ENCODE measurements at places on chromosomes 5 and 9. TPM values are rescaled to one million over a fixed set of nuclear protein-coding genes. Genes with fewer than 3 reads are reported as not detected.
A peak's percentile ranks its signal among the peaks of the same experiment; 100 is the strongest.

Gene SLC27A4
- 45.6 TPM for total RNA-seq

Gene CARTPT
- not detected for total RNA-seq

Gene SLC6A3
- total RNA-seq, result 0.16 TPM

Gene OR2Y1
- not detected for total RNA-seq

Gene TRIM36
- total RNA-seq, result 18.9 TPM

Gene INSYN2B
- total RNA-seq, result 0.35 TPM

Gene TMEM174
- total RNA-seq, result not detected

Gene CER1
- 0.32 TPM for total RNA-seq

Gene GPR21
- not detected for total RNA-seq

Gene ALDH1B1
- 32.9 TPM for total RNA-seq

Gene PCDHGB3
- 0.71 TPM for total RNA-seq

Gene IQGAP2
- 14.2 TPM for total RNA-seq

Gene TMEM267
- total RNA-seq, result 10.2 TPM

Gene PCDHGC3
- total RNA-seq, result 98.2 TPM

Gene TICAM2
- 1.4 TPM for total RNA-seq

Gene PCDHGB7
- 7.0 TPM for total RNA-seq

DNA sequence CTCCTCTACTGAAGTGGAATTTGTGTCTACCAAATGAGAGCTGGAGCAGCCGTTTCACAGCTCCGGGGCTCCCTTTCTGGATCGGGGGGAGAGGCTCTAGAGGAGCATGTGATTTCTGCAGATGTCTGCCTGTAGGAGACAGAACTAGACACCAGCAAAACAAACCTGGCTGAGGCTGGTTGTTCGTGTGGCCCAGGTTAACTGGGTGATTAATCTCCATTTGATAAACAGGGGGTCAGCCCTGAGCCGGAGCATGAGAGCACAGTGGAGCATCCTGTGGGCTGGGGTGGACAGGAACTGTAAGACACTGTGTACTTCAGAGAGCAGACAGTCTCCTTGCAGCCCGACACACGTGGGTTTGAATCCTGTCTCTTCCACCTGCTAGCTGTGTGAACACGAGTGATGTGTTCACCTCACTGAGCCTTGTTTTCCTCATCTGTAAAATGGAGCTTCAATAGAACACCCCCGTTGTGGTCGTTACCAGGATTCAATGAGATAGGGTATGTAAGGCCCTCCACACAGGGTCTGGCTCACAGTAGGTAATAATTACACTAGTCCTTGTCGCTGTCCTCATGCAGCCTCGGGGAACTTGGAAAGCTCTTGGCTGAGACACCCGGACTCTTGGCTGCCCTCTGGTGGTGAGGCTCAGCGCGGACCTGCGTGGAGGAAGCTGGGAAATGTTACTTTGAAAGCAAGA lies 12.9 kb downstream of the CXCL14 start:
- DNase-seq, result peak; percentile 80
- no peaks in the 10 kb centered on the region for H3K36me3 ChIP-seq

GRCh38 chr9:114008667-114009410 lies 69.3 kb downstream of the AMBP start:
- H3K4me3 ChIP-seq, result no peak overlapping the region
- DNase-seq, result no peak
- H3K36me3 ChIP-seq, result peaks cover 38% of the 10 kb centered on the region
- peaks cover 9% of the 10 kb centered on the region for H3K4me1 ChIP-seq
- peak overlapping the region; percentile 65 for H3K27ac ChIP-seq

GRCh38 chr5:175589714-175590113 lies 68.2 kb upstream of the HRH2 start:
- H3K27ac ChIP-seq, result no peak overlapping the region
- no peaks in the 10 kb centered on the region for H3K4me1 ChIP-seq
- H3K27me3 ChIP-seq, result peaks cover 8% of the 10 kb centered on the region

GRCh38 chr5:16311666-16312065 lies 132.1 kb upstream of the MARCHF11 start:
- no peak overlapping the region for H3K27ac ChIP-seq
- DNase-seq, result no peak
- no peaks in the 10 kb centered on the region for H3K4me1 ChIP-seq
- peaks cover 2% of the 10 kb centered on the region for H3K27me3 ChIP-seq
- no peaks in the 10 kb centered on the region for H3K36me3 ChIP-seq
- H3K4me3 ChIP-seq, result no peak overlapping the region

DNA sequence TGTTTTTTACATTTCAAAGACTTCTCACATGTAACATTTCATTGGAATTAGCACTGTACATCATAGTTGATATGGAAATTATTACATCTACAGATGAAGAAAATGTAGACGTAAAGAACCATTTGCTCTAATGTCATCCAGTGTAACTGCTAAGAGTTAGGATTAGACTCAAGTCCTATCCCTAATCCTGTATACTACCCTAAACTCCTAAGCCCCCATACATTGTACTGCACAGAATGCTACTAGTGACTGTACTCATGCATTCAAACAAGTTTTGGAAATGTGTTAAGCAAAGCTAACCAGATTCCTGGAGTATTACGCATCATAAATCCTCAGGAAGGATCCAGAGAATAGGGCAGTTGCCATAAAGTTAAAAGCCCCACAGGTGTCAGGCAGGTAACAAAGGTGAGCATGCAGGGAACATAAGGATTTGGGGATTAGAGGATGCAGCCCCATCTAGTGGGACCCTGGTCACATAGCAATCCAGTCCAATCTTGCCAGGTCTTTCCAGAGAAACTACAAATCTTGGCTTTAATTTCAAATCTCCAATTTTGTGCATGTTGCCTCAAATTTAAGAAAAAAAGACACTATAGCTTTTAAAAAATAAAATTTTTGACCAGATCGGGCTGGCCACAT lies 32.0 kb downstream of the HAVCR1 start:
- no peaks in the 10 kb centered on the region for H3K36me3 ChIP-seq
- H3K27me3 ChIP-seq, result peaks cover 10% of the 10 kb centered on the region

GRCh38 chr5:155530046-155530445 lies 516.5 kb downstream of the KIF4B start:
- H3K27ac ChIP-seq, result no peak overlapping the region
- no peaks in the 10 kb centered on the region for H3K4me1 ChIP-seq
- no peaks in the 10 kb centered on the region for H3K36me3 ChIP-seq
- no peak for DNase-seq

DNA sequence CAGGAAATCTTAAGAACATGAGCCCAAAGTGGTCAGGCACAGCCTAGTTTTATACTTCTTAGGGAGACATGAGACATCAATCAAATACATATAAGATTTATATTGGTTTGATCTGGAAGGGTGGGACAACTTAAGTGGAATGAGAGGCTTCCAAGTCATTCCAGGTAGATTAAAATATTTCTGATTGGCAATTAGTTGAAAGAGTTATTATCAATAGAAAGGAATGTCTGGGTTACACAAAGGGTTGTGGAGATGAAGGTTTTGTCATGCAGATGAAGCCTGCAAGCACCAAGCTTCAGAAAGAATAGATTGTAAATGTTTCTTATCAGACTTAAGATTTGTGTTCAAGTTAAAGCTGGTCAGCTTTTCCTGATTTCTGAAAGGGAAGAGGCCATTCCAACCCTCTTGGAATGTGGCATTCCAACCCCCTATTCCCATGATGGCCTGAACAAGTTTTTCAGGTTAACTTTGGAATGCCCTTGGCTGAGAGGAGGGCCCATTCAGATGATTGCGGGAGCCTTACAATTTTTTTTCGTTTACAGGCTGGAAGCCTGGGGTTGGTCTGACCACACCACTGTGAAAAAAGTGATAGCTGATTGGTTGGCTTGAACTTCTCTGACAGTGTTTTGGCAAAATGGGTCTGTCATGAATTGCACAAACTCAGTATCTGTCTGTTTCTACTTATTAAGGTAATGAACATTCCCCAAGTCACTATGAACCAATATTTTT lies 245.6 kb upstream of the RAI14 start:
- no peaks in the 10 kb centered on the region for H3K36me3 ChIP-seq
- H3K27me3 ChIP-seq, result peaks cover 3% of the 10 kb centered on the region
- no peak overlapping the region for H3K4me3 ChIP-seq
- peaks cover 21% of the 10 kb centered on the region for H3K4me1 ChIP-seq
- no peak overlapping the region for H3K27ac ChIP-seq
- DNase-seq, result no peak

DNA sequence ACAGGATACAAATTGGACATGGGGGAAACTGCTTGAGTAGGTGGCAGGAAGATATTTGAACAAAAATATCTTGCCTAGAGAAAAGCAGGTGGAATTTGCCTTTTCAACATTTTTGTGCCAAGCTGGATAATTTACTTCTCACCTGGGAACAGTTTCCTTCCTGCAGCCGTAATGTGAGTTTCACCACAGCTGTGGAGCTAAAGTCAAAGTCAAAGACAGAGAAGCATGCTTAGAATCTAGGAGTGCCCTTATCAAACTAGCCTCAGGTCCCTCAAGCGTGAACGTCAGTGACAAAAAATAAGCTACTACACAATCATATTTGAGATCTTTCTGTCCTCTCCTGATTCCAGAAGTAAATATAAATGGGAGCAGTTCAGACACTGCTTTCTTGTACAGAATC lies 588.9 kb downstream of the MAT2B start:
- H3K4me1 ChIP-seq, result peaks cover 8% of the 10 kb centered on the region
- H3K4me3 ChIP-seq, result no peak overlapping the region
- H3K27me3 ChIP-seq, result no peaks in the 10 kb centered on the region
- H3K36me3 ChIP-seq, result no peaks in the 10 kb centered on the region
- no peak for DNase-seq
- no peak overlapping the region for H3K27ac ChIP-seq

GRCh38 chr9:95197692-95198271 lies 119.7 kb downstream of the FANCC start:
- no peaks in the 10 kb centered on the region for H3K27me3 ChIP-seq
- no peak overlapping the region for H3K27ac ChIP-seq
- DNase-seq, result no peak
- H3K4me1 ChIP-seq, result no peaks in the 10 kb centered on the region
- no peaks in the 10 kb centered on the region for H3K36me3 ChIP-seq

- peaks cover 68% of the 10 kb centered on the region for H3K4me1 ChIP-seq
- H3K4me3 ChIP-seq, result peak overlapping the region; percentile 85
- DNase-seq, result no peak
- H3K27ac ChIP-seq, result peak overlapping the region; percentile 91
- peaks cover 41% of the 10 kb centered on the region for H3K27me3 ChIP-seq
Observed at GRCh38 chr5:139746691-139747582, 48.7 kb upstream of the PSD2 start.

GRCh38 chr5:116747881-116748280 lies 173.3 kb upstream of the SEMA6A start:
- no peaks in the 10 kb centered on the region for H3K27me3 ChIP-seq
- H3K27ac ChIP-seq, result no peak overlapping the region
- H3K4me1 ChIP-seq, result no peaks in the 10 kb centered on the region
- H3K36me3 ChIP-seq, result peaks cover 4% of the 10 kb centered on the region
- DNase-seq, result no peak

DNA sequence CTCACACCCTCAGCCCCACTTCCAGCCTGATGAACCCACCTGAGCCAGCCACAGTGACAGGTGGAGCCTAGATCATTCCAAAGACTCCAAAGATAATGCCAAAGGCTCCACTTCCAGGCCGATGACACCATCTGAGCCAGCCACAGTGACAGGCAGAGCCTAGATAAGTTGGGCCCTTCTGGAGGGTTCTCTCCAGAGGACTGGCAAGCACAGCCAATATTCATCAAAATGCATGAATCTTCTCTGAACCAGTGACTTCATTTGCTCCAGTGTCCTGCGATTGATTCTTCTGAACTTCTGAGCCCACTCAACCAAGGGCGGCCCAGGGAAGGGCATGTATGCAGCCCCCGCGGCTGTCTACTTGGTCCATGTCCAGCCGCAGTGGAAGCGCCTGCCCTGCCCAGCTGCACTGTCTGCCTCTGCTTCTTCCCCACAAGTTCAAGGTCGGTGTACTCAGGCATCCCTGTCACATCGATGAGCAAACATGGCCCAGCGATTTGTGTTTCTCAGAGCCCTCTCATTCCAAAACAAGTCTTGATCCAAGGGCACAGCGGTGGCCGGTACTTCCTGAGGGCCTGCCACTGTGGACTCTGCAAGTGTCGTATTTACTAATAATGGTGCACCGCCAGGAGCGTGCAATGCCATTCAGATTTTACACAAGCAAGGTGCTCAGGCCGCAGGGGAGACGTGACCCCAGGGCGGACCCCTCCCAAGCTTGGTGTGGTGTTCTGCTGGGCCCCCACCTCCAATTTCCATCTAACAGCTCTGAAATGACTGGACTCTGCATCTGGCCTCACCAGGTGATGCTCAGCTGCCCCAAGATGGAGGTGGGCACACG lies 107.0 kb downstream of the VAV2 start:
- H3K4me3 ChIP-seq, result no peak overlapping the region
- H3K4me1 ChIP-seq, result peaks cover 68% of the 10 kb centered on the region
- no peak for DNase-seq
- H3K27ac ChIP-seq, result peak overlapping the region; percentile 59
- H3K36me3 ChIP-seq, result no peaks in the 10 kb centered on the region

DNA sequence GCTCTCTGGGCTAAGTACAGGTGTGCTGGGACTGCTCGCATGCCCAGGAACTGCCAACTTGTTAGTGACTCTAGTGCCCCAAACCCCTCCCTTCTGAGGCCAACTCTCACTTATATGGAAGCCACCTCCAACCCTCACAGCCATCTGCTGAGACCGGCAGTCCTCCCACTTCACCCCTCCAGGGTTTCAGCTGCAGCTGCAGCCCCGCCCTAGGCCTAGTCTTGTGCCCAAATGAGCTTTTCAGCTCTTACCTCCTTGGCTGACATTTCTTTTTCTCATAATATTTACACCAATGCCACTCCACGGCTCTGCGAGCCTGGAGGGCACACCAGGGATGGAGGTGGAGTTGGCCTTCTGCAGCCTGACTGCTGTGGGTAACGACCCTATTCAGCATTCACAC lies 166.6 kb downstream of the ROR2 start:
- DNase-seq, result no peak
- no peaks in the 10 kb centered on the region for H3K27me3 ChIP-seq
- peaks cover 11% of the 10 kb centered on the region for H3K36me3 ChIP-seq
- H3K27ac ChIP-seq, result no peak overlapping the region
- H3K4me3 ChIP-seq, result no peak overlapping the region

GRCh38 chr9:127815512-127816361 lies 13.1 kb downstream of the FPGS start:
- H3K36me3 ChIP-seq, result no peaks in the 10 kb centered on the region
- peak overlapping the region; percentile 71 for H3K27ac ChIP-seq
- peaks cover 12% of the 10 kb centered on the region for H3K4me1 ChIP-seq
- no peaks in the 10 kb centered on the region for H3K27me3 ChIP-seq

GRCh38 chr9:136373300-136374182 lies at the start of gene CARD9:
Gene CARD9, minus strand, starts transcription at chr9:136373669. Its CDS starts 1,591 bp downstream, at chr9:136372078.
- peak within 1 kb of the TSS; percentile 68 for H3K4me3 ChIP-seq
- peak within 1 kb of the TSS; percentile 6 for H3K27ac ChIP-seq
- H3K36me3 ChIP-seq, result no peaks in the 10 kb centered on the region
- no peak for DNase-seq
- no peaks in the 10 kb centered on the region for H3K27me3 ChIP-seq

- no peaks in the 10 kb centered on the region for H3K36me3 ChIP-seq
- no peaks in the 10 kb centered on the region for H3K27me3 ChIP-seq
Observed at GRCh38 chr9:124813041-124813440, 36.1 kb downstream of the OLFML2A start.

GRCh38 chr5:22560147-22560546 lies 293.0 kb downstream of the CDH12 start:
- H3K27me3 ChIP-seq, result no peaks in the 10 kb centered on the region
- no peak for DNase-seq
- no peak overlapping the region for H3K4me3 ChIP-seq
- H3K4me1 ChIP-seq, result no peaks in the 10 kb centered on the region

GRCh38 chr5:129120158-129120581 lies 25.6 kb downstream of the ISOC1 start:
- H3K4me1 ChIP-seq, result no peaks in the 10 kb centered on the region
- H3K36me3 ChIP-seq, result no peaks in the 10 kb centered on the region
- DNase-seq, result no peak
- no peaks in the 10 kb centered on the region for H3K27me3 ChIP-seq

All from neural crest cell (in vitro differentiated cells).